GM12892 (cell line): ENCODE measurements at places on chromosomes 7 and 10.

GRCh38 chr10:76393875-76394706, 962.7 kb downstream of the LRMDA start:
- no peak for DNase-seq

DNA sequence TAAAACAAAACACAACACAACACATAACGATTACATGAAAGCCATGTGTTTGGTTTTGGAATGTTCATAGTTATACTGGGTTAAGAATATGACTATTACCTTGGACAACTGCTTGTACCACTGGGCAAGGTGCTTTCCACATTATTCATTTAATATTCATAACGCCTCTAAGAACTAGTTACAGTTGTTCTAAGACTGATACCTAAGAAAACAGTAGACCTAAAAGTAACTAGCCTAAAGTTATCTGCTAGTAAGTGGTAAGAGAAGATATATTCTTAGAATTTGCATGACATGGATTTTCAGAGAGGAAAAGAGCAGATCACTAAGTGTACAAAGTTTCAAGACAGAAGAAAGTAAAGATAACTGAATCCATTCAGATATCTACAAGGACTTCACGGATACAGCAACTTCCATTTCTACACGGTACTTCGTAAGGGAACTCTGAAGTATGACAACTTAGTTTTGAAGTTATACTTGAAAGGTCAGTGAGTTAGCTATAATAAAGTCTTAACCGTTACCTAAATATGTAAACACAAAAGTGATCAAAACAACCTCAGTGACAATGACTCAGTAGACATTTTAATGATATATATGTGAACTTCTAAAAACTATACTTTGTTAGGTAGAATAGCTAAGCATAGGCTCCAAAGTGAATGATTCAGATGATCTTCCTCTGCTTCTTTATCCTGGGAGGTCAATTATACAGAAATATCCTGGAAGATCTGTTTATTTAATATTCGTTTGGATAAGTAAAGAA, 65.1 kb downstream of the MINDY3 start:
- DNase-seq = no peak

DNA sequence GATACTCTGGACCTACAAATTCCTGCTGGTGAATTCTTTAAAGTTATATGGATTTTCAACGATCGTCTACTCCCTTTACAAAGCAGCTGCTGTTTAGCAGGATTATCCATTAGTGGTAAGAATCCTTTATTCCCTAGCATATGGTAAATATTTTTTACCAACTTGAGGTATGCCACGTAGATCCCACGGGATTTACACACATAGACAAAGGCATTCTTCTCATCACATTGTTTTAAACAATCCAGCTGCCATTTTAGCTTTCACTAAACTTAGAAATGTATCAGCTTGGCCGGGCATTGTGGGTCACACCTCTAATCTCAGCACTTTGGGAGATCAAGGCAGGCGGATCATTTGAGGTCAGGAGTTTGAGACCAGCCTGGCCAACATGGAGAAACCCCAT, 148.0 kb upstream of the SH2B2 start:
- no peak for DNase-seq

GRCh38 chr10:97538839-97539238, 33.7 kb upstream of the ANKRD2 start:
- DNase-seq = no peak

GRCh38 chr7:2120251-2120660, 112.5 kb downstream of the MAD1L1 start:
- no peak for DNase-seq

DNA sequence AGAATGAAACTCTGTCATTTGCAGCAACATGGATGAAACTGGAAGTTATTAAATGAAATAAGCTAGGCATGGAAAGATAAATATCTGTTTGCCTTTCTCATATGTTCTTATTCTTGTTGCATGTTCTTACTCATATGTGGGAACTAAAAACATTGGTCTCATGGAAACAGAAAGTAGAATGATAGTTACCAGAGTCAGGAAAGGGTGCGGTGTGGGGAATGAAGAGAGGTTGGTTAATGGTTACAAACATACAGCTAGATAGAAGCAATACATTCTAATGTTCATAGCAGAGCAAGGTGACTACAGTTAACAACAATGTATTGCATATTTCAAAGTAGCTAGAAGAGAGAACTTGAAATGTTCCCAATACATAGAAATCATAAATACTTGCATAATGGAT, 105.1 kb downstream of the FAM107B start:
- no peak for DNase-seq

DNA sequence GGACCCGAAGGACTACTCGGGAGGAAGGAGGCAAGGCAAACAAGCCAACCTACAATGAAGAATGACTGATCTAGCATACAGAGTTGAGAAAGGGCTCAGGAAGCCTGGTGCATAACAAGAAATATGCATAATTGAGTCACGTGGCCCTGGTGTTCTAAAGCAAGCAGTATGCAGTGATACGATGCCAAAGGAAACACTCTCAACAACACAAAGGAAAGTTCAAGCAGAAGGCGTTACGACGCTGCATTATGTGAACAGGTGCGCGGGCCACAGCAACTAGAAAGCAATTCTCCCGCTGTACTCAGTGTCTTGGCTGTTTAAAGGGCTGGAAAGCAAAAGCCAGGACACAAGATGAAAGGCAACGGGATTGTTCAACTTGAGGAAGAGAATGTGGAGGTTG, 100.8 kb downstream of the PRTFDC1 start:
- no peak for DNase-seq

DNA sequence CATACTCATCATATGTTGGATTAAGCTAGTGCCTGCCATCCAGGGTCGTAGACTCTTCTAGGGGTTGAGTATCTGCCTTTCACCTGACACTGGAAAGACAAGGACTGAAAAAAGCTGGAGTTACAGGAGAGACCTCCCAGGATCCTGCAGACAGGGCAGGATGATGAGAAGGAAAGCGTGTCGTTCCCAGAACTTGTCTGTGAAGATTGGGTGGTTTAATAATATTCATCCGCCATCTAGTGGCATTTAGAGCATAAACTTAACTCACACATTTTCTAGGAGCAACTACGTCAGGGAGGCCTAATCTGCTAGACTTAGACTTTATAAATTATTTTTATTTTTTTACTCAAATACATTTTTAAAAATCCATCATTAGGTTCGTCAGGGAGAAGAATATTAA, 59.6 kb downstream of the ADRB1 start:
- DNase-seq = no peak

DNA sequence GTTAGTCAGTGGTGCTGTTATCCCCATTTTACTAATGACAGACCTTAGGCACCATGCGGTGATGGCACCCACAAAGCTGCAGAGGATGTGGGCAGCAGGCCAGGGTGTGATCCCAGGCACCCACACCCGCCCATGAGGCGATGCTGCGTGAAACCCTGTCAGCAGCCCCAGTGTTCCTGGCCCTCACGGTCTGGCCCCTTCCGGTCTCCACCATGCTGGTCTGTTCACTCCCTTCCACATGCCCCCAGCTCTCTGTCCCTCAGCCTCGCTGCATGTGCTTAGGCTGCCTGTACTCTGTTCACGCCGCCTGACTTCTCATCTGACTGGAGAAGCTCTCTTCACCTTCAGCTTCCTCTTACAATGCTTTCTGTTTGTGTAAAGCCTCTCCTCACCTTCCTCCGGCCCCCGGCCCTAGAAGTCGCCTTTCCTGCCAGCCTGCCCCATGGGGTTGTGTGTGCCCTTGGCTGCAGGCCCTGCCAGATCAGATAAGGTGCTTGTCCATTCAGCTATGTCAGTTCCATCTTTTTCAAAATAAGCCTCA, 17.6 kb upstream of the ORAI2 start:
- DNase-seq = no peak

GRCh38 chr7:128264477-128264876, 23.4 kb downstream of the LEP start:
- no peak for DNase-seq

DNA sequence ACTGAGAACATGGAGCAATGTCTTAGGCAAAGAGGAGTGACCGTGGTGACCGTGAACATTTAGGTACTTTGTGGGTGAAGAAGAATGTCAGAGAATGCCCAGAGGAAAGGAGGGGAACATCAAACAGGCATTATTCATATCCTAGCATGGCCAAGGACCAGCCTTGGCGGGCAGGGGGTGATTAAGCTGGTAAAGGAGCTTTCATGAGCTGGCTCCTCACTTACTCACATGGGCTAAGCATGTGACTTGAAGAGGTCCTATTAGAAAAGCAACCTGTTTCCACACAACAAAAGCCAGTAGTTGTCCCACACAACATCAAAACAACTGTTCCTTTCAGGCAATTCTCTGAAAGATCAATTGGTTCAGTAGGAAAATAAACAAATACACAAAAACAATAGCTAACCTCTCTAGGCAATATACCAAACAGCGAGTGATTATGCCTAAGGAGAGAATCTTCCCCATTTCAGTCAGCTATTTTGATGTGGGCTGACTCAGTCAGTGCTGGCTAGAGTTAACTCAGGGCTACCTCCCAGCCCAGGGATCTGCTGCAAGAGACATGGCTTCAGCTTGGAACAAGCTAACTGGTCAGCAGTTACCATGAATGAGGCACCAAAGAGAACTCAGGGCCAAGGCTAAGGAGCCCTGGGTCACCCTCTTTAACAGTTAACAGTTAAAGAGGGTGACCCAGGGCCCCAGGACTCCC, 283.5 kb downstream of the ARHGAP12 start:
- DNase-seq = no peak

- DNase-seq = no peak
These were observed 15.9 kb downstream of the YME1L1 start for GRCh38 chr10:27138277-27138676.

DNA sequence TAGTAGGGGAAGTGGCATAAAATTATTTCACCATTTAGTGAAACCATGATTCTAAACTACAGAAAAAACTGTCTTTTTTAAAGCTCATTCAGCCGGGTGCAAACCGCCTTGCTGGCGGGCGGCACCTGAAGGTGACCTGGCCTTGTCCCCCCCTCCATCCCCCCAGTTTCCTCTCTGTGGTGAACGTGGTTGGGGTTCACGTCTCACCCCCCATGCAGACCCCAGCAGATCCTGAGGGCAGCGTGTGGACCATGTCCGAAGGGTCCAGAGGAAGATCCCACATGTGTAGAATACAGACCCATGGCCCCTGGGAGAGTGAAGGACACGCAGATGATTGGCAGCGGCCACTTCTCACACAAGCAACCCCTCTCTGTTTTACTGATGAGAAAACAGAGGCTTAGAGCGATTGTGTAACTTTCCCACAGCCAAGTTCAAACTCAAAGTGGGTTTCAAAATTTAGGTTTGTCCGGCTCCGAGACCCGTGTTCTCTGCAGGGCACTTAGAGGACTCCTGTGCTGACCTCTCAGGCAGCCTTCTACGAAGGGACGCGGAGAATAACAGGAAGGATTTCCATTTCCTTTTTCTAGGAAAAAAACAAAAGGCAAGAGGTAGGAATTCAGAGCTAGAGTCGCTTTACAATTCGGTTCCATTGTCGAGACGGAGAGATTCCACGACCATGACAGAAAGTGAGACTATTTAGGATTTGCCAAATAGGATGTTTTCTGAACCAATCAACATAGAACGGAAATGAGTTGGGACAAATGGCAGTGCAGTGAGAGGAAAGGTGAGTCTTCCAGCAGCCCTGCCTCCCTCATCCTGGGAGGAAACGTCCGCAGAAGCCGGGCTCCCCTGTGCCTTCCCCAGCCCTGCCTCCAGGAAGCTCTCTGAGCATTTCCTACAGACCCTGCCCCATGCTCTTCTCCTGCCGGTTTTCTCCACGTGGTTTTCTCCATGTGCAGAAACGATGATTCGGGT, 67.6 kb upstream of the PITRM1 start:
- no peak for DNase-seq
